SJCRH30 (cell line): ENCODE measurements at places on chromosomes 7 and 10. TPM values are rescaled to one million over a fixed set of nuclear protein-coding genes. Genes with fewer than 3 reads are reported as not detected.

GRCh38 chr7:83161186-83161585 is 1.5 kb downstream of the PCLO start:
- no peaks in the 10 kb centered on the region; the same call in 1 of the 2 replicates for H3K4me1 ChIP-seq
- H3K27ac ChIP-seq = no peak overlapping the region
- no peak for DNase-seq
- no peaks in the 10 kb centered on the region for H3K36me3 ChIP-seq

- H3K27me3 ChIP-seq = no peaks in the 10 kb centered on the region
- no peak overlapping the region for H3K4me3 ChIP-seq
- H3K4me1 ChIP-seq = no peaks in the 10 kb centered on the region
- no peaks in the 10 kb centered on the region for H3K36me3 ChIP-seq
Observed at GRCh38 chr7:1466524-1467271, 7.4 kb upstream of the MICALL2 start.

- no peak overlapping the region for H3K27ac ChIP-seq
- H3K4me1 ChIP-seq = no peaks in the 10 kb centered on the region
Observed at GRCh38 chr10:86371116-86371515, 4.5 kb upstream of the GRID1 start.

DNA sequence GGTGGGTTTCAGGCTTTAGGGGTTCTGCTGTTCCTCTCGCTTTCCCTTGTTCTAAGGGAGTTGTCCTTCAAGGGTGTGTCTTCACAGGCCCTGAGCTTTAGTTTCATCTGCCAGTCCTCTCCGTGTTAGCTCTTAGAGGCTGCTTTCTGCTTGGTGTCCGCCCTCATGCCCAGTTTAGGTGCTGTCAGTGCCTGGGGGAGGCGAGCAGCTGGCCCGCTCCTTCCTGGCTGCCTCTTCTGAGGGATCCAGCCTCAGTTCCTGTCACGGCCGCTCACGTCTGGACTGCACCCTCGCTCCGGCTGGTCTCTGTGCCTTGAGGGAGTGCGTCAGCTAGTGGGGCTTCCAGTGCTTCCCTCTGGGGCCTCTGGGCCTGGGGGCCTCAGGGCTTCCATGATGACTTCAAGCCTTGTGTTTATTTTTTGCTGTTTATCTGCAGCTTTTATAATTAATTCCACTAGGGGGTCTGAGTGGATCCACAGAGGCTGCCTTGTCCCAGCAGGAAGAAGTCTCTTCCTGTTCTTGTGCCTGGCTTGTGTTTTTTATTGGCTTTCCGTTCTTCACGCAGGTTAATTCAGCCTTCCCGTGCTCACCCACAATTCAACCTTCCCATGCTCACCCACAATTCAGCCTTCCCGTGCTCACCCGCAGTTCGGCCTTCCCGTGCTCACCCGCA is 33.0 kb downstream of the WDR37 start:
- DNase-seq = no peak
- no peak overlapping the region for H3K4me3 ChIP-seq
- no peaks in the 10 kb centered on the region for H3K27me3 ChIP-seq
- no peaks in the 10 kb centered on the region for H3K4me1 ChIP-seq
- H3K27ac ChIP-seq = no peak overlapping the region

GRCh38 chr7:33072471-33072870 is 9.9 kb upstream of the NT5C3A start:
- no peaks in the 10 kb centered on the region for H3K27me3 ChIP-seq
- H3K27ac ChIP-seq = no peak overlapping the region
- H3K4me1 ChIP-seq = no peaks in the 10 kb centered on the region; the same call in 1 of the 2 replicates
- no peaks in the 10 kb centered on the region for H3K36me3 ChIP-seq
- no peak for DNase-seq
- H3K4me3 ChIP-seq = no peak overlapping the region

DNA sequence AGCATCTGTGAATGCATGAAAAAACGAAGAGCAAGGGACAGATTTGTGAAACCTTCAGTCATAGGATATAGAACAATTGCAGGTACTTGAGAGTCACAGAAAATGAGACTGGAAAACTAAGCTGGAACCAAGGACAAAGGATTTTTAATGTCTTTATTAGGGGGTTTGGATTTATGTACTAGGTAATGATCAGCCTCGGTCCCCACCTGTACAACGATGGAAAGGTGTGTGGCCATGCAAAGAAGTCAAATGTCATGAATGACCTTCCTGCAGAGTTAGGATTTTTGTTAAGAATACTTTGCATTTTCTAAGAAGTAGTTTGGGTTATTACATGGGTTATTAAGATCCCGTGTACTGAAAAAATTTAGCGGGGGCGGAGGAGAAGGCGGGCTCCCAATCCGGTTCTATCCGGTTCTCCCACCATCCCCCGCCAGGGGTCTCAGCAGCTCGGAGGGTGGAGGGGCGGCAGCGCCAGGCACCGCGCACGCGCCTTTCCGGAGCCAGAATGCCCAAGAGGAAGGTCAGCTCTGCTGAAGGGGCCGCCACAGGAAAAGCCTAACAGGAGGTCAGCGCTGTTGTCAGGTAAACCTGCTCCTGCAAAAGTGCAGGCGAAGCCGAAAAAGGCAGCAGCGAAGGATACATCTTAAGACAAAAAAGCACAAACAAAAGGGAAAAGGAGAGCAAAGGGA is 327.5 kb upstream of the PLXDC2 start:
- H3K4me1 ChIP-seq = no peaks in the 10 kb centered on the region
- H3K27ac ChIP-seq = no peak overlapping the region
- no peaks in the 10 kb centered on the region for H3K36me3 ChIP-seq
- no peak overlapping the region for H3K4me3 ChIP-seq
- H3K27me3 ChIP-seq = no peaks in the 10 kb centered on the region
- DNase-seq = no peak

GRCh38 chr7:1246871-1247526 is 14.3 kb downstream of the UNCX start:
- H3K4me3 ChIP-seq = no peak overlapping the region
- no peaks in the 10 kb centered on the region for H3K36me3 ChIP-seq

DNA sequence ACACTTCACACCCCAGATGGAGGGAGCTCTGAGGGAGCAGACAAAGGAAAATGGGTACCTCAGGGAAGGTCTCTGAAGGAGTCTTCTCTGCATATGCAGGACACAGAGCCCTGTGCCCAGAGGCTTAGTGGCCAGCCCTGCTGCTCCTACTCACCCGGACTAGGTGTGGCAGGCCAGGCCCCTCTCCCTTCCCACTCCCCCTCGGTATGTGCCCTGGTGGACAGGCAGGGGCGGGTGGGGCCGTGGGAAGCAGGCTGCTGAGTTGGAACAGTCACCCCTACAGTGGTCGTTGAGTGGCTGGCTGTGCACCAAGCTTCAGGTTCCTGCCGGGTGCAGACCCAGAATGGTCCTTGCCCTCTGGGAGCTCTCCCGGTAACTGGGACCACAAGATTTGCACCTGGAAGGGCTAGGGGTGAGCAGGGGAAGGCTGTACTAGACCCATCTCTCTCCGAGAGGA is 68.6 kb downstream of the ZMIZ1 start:
- peak overlapping the region; percentile 28; the same call in 1 of the 2 replicates for H3K4me3 ChIP-seq
- peaks cover 7% of the 10 kb centered on the region for H3K36me3 ChIP-seq
- H3K27me3 ChIP-seq = no peaks in the 10 kb centered on the region
- peak overlapping the region; percentile 76 for H3K27ac ChIP-seq

- H3K27ac ChIP-seq = no peak overlapping the region
- H3K27me3 ChIP-seq = no peaks in the 10 kb centered on the region
- H3K36me3 ChIP-seq = no peaks in the 10 kb centered on the region
Observed at GRCh38 chr7:83614112-83614511, 34.8 kb downstream of the SEMA3E start.

- no peak overlapping the region for H3K27ac ChIP-seq
- H3K4me1 ChIP-seq = peaks cover 25% of the 10 kb centered on the region
- no peak for DNase-seq
Observed at GRCh38 chr7:126426652-126427051, 826.1 kb downstream of the GRM8 start.

DNA sequence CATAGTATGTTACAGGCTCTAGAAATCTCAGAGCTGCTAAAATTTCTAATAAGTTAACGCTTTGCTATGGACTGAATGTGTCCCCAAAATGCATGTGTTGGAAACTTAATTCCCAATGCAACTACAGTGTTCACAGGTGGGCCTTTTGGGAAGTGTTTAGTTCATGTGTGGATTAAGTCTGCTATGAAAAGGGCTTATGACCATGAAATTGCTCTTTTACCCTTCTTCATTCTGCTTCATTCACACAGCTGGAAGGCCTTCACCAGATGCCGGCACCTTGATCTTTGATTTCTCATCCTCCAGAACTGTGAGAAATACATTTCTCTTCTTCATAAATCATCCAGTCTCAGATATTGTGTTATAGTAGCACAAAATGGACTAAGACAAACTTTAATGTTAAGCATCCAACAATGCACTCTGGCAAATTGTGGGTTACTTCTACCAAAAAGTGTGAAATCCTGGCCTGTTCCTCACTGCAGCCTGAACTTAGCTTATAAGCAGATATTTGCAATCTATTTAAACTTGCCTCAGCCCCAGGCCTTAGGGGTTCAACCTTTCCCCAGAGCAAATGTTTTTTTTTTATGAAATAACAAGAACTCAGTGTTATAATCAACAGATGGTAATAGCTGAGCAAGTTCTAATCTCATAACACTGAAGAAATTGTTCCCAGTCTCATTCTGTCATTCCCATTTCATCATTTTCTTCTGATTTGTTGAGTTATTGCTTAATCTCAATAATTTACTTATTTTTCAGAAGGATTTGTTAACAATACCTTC is 523.6 kb downstream of the KIF20B start:
- H3K27ac ChIP-seq = peak overlapping the region; percentile 92
- H3K4me1 ChIP-seq = peaks cover 52% of the 10 kb centered on the region
- DNase-seq = peak; percentile 87
- no peak overlapping the region for H3K4me3 ChIP-seq
- H3K27me3 ChIP-seq = no peaks in the 10 kb centered on the region

DNA sequence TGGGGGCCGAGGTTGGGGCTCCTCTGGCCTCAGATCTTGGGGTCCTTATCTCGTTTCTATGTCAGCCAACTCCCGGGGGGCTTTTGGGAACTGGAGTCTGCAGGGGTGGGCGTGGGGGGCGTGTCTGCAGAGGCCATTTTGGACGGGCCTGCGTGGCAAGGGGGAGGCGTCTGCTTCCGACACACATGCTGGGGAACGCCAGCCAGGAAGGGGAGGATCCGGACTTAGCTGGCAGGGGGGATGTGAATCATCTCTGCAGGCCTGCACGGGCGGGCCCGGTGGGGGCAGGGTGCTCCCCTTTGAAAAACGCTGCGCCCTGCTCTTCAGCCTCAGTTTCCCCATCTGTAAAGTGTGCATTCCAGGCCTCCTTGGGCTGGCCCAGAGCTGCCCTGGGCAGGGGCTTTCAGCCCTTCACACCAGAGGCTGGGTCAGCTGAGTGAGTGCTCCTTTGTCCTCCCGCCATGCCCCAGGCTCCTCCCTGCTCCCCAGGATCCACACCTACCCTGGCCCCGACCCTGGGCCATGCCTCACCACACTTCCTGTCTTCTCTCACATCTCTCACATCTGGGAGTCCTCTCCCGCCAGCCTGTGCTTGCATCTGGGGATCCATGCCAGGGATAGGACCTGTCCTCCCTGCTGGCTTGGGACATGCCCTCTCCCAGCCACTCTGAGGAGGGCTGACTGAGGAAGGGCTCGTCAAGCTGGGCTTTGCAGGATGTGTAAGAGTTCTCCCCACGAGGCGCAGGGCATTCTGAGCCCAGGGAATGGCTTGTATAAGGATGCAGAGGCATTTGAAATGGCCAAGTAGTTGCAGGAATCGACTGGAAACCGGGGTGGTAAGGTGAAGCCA is 172.6 kb upstream of the TNRC18 start:
- peaks cover 34% of the 10 kb centered on the region for H3K36me3 ChIP-seq
- H3K4me1 ChIP-seq = peaks cover 40% of the 10 kb centered on the region
- peak overlapping the region; percentile 32 for H3K27ac ChIP-seq
- DNase-seq = peak; percentile 88

- no peak for DNase-seq
- no peak overlapping the region for H3K27ac ChIP-seq
- H3K27me3 ChIP-seq = peaks cover 27% of the 10 kb centered on the region
- H3K4me1 ChIP-seq = 0 out of 2 replicates have a peak, but pooled peaks cover 3% of the 10 kb centered on the region
Observed at GRCh38 chr10:102437515-102437914, 5.1 kb upstream of the CUEDC2 start.

DNA sequence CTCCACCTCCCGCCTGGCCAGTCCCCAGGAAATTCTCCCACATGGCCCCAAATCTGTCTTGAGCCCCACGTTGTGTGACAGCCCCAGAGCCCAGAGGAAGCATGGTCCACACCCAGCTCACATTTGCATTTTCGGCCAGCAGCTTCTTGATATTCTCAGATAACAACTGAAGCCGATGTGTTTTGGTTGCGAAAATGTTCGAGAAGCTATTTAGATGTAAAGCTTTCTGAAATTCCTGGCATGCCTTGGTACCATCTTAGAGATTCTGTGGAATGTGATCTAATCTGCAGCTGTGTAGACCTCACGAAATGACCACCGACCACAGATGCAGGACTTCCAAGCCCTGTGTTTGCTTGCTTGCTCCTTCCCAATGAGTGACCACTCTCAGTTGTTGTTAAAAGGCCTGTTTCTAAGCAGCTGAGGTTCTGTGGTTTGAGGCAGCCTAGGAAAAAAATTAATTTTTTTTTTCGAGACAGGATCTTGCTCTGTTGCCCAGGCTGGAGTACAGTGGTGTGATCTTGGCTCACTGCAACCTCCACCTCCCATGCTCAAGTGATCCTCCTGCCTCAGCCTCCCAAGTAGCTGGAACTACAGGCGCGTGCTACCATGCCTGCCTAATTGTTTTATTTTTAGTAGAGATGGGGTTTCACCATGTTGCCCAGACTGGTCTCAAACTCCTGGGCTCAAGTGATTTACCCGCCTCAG is 8.8 kb downstream of the SLC4A2 start:
- no peaks in the 10 kb centered on the region for H3K27me3 ChIP-seq
- H3K4me1 ChIP-seq = peaks cover 16% of the 10 kb centered on the region
- H3K27ac ChIP-seq = peak overlapping the region; percentile 33
- DNase-seq = peak; percentile 69
- peaks cover 64% of the 10 kb centered on the region for H3K36me3 ChIP-seq

GRCh38 chr10:14382531-14382930 is 51.8 kb upstream of the FRMD4A start:
- H3K27ac ChIP-seq = no peak overlapping the region
- no peaks in the 10 kb centered on the region for H3K4me1 ChIP-seq
- H3K4me3 ChIP-seq = no peak overlapping the region

- H3K27me3 ChIP-seq = no peaks in the 10 kb centered on the region
- no peaks in the 10 kb centered on the region for H3K36me3 ChIP-seq
- DNase-seq = peak; percentile 49
- H3K4me1 ChIP-seq = peaks cover 52% of the 10 kb centered on the region
- H3K4me3 ChIP-seq = no peak overlapping the region
- peak overlapping the region; percentile 32 for H3K27ac ChIP-seq
Observed at GRCh38 chr7:96303686-96304443, 18.0 kb downstream of the SLC25A13 start.

DNA sequence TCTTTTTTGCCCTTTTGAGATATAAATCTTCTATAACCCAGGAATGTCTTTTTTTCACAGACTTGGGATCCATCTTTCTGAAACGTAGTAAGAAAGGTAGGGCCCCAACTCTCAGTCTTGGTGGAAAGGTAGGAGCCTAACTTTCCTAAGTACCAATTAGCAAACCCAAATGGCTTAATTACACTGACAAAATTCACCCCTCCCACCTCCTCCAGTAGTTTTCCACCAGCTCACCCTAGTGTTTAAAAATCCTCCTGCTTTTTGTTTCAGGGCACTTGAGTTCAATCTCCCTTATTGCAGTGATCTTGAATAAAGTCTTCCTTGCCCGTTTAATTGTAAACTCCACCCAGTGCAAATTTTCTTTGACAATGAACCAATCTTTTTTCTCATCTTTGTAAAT is 600.0 kb downstream of the PHTF2 start:
- no peak for DNase-seq
- no peak overlapping the region for H3K27ac ChIP-seq
- peaks cover 7% of the 10 kb centered on the region; the same call in 1 of the 2 replicates for H3K4me1 ChIP-seq
- H3K27me3 ChIP-seq = no peaks in the 10 kb centered on the region

The YWHAG gene
- 180 and 190 TPM in 2 replicates for total RNA-seq

The CPN1 gene
- not detected in 2 replicates for total RNA-seq

The MET gene
- 121 and 129 TPM in 2 replicates for total RNA-seq

The CPVL gene
- total RNA-seq = 7.1 and 8.3 TPM in 2 replicates
